MCF 10A (cell line): ENCODE measurements at places on chromosomes 11 and 22. TPM values are rescaled to one million over a fixed set of nuclear protein-coding genes. Genes with fewer than 3 reads are reported as not detected.

OR56A4 gene
- not detected in 2 replicates for total RNA-seq

OR10A6 gene
- total RNA-seq, result not detected in 2 replicates

VSTM5 gene
- total RNA-seq, result not detected in 2 replicates

- DNase-seq, result no peak
Observed at GRCh38 chr11:77726524-77726923, 88.9 kb upstream of the CLNS1A start.

- DNase-seq, result no peak
Observed at GRCh38 chr11:17653611-17654010, 65.8 kb upstream of the MYOD1 start.

DNA sequence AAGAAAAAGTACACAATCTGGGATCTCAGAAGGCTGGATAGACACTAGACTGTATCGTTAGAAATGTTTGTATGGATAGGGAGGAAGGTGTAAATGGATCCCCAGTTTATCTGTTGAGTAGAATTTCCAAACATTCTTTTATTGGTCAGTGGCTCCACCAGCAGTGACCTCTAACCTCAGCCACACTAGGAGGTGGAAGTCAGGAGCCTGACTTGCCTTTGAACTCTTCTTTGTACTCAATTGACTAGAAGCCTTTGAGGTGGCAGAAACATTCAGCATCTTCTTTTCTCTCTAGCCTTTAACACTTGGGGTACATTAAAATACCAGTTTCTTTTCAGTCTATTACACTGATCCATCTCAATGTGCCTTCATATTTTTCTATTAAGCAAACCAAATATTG is 39.1 kb downstream of the EXT2 start:
- no peak for DNase-seq
